ENCODE measurements at places on chromosomes 5 and 9. TPM values are rescaled to one million over a fixed set of nuclear protein-coding genes. Genes with fewer than 3 reads are reported as not detected.

Gene VCAN
- 1,493 TPM for total RNA-seq

Gene LSM11
- total RNA-seq, result 5.2 TPM

Gene OTULINL
- 0.33 TPM for total RNA-seq

Gene NRARP
- total RNA-seq, result not detected

Gene OR1N2
- not detected for total RNA-seq

Gene CARD9
- 1.1 TPM for total RNA-seq

Gene C9orf50
- not detected for total RNA-seq

Gene SPARC
- 5,653 TPM for total RNA-seq

Gene TLX3
- total RNA-seq, result not detected

Gene TMEM161B
- total RNA-seq, result 10.4 TPM

Gene ADCY2
- total RNA-seq, result under 0.01 TPM

Gene CNOT6
- 12.1 TPM for total RNA-seq

Gene ENTREP1
- total RNA-seq, result 0.41 TPM

Gene IFNB1
- total RNA-seq, result not detected

Gene POU4F3
- not detected for total RNA-seq

Gene C5orf58
- total RNA-seq, result not detected

Gene CDHR2
- not detected for total RNA-seq

Gene TAF11L5
- not detected for total RNA-seq

Gene FOXD4L3
- not detected for total RNA-seq

Gene TMOD1
- 0.18 TPM for total RNA-seq

Gene SNCAIP
- 0.57 TPM for total RNA-seq

Gene C5
- 13.8 TPM for total RNA-seq

Gene ZFP2
- 2.7 TPM for total RNA-seq

Gene IL13
- total RNA-seq, result not detected

Gene CDX1
- 0.65 TPM for total RNA-seq

Gene PCDHGA8
- 2.5 TPM for total RNA-seq

Gene SLC45A2
- total RNA-seq, result 0.09 TPM

Gene BTNL3
- not detected for total RNA-seq
